ENCODE measurements at places on chromosomes 5 and 9.

DNA sequence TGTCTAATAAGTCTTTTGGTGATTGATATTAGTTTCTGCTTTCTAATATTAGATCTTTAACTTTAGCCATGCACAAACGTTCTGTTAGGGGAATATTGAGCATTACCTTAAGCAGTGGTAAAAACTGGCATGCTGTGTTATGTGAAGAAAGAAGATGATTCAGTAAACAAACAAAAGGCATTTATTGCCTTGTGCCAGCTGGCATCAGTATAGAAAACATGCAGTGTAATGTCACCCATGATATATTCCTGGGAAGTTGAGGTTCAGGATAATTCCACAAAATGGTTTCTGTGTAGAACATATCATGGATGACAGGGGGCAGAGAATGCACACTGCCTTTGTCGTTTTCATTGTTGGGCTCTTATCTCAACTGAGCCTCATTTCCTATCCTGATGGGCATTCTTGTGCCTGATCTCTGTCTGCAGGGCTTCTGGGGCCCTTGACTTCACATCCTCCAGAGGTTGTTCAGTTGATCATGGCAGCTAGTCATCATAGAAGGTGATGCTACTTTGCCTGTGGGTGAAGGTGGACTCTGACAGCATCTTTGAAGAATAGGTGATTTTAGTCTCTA is 24.2 kb downstream of the LRRTM2 start:
- no peak for DNase-seq

- DNase-seq: no peak
These were observed 6.2 kb downstream of the FRMPD1 start for GRCh38 chr9:37656936-37657335.

GRCh38 chr5:51652980-51653379 is 269.7 kb downstream of the ISL1 start:
- DNase-seq: no peak

DNA sequence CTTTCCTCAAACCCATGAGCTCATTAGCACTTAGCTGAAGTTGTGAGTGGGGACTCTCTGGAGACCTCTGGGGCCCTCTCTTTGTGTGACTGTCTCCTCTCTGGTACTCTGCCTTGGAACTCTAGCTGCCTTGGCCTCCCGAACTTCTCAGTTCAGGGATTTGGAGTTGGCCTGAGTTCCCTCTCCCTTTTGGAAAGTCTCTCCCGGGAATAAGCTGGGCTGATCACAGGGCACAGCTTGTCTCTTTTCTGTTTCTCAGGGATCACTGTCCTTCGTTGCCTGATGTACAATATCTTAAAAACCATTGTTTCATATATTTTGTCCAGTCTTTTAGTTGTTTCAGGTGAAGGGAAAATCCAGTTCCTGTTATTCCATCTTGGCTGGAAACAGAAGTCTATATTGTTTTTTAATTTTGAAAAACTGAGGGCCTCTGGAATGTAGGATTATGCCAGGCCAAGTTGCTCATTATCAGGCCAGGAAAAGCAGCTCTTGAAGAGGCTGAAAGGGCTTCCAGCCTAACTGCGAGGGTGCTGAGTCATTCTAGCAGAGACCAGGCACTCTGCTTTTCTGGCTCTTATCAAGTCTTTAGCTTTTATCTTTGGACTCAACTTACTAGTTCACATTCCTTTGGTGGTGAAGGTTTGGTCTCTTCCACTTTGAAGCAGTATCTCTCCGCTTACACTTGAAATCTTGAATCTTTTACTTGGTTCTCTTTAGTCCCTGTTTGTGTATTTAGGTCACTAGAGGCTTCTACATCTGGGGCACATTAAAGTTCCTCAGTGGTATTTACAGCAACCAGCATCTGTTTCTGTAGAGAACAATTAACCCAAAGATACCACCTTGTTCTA is 8.4 kb upstream of the RGS3 start:
- no peak for DNase-seq

DNA sequence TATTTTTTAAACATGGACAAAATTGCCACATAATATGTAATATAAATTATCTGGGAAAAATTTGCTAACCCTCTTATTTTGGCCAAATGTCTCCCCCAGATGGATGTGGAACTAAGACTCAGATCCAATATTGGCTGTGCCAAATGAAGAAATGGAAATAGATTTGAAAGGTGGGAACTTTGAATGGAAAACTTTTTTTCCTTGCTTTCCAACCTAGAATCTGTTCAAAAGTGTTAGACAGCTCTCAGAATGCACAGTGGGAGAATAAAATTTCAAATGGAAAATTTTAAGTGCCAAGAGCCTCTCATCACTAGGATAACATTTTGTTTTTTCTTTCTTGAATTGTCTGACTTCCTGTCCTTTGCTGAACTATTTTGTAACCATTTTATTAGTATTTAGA is 142.6 kb upstream of the GAS1 start:
- DNase-seq: no peak

DNA sequence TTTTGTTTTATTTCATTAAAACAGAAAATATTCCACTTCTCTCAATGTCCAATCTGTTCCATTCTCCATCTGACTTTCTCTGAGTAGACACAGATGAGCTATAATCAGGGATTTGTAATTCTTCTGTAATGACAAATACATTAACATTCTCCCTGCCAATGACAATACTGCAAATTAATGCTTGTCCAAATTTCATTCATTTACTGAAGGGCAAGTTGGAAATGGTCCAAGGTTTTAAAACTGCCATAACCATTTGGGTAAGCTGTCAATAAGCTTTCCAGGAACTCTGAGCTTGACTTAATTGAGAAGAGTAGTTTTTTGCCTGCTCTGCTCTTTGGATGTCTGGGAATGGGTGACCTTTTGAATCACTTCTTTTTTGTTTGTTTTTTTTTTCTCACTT is 253.5 kb downstream of the DMRTA1 start:
- DNase-seq: no peak

DNA sequence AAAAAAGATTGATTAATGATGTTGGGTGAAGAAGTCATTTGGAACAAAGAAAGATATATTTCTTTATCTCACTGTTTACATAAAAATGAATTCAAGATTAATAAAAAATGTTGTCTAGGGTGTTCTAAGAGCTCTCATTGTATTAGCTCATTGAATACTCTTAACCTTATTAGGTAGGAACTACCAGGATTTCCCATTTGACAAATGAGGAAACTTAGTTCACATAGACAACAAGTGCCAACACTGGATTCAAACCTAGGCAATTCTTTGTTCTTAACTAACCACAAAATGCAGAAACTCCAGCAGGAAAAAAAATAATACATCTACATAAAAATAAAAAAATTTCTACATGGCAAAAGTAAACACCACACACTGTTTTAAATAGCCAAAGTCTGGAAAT is 175.8 kb downstream of the RAPGEF6 start:
- no peak for DNase-seq

- no peak for DNase-seq
These were observed 197.7 kb downstream of the PRELID2 start for GRCh38 chr5:145637396-145637795.

DNA sequence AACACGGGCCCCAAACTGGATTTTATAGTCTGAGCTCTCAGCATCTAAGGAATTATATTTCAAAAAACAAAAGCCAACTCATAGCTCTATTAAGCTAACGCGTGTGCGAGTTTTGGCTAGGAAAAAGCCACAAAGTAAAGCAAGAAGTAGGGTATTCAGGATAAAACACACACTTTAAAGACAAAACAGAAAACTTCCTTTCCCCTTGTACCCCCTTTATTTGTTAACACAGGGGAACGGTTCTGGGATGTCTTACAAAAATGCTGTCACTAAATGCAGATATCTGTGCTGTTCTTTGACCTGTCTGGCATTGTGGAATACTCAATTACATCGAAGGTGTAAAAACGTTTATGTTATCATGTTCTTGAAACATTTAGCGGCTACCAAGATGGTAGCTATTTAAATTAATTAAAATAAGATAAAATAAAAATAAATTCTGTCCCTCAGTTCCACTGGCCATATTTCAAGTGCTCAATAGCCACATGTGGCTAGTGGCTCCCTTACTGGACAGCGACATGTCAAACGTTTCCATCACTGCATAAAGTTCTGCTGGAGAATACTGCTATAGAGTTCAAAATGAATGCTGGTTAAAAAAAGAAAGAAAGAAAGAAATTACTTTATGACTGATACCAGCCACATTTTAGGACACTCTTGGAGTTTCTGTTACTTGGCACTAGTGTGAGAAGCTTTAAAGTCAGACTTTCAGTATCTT is 7.2 kb upstream of the MEF2C start:
- DNase-seq: no peak

DNA sequence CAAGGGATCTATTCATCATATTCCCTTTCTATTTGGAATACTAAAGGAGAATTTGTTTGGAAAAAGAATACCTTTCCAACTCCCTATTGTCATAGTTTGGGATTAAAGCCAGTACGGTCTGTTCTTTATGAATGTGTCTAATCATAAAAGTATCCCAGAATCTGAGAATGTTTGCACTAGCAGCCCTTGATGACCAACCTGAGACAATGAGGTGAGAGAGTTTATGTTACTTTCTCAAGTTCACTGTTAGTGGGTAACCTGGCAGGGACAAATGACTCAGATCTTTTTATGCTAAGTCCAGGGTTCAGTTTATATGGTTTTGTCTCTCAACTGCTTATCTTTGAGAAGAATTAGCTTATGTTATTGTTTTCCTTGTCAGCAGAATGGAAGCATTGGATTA is 25.3 kb upstream of the TLR4 start:
- no peak for DNase-seq

DNA sequence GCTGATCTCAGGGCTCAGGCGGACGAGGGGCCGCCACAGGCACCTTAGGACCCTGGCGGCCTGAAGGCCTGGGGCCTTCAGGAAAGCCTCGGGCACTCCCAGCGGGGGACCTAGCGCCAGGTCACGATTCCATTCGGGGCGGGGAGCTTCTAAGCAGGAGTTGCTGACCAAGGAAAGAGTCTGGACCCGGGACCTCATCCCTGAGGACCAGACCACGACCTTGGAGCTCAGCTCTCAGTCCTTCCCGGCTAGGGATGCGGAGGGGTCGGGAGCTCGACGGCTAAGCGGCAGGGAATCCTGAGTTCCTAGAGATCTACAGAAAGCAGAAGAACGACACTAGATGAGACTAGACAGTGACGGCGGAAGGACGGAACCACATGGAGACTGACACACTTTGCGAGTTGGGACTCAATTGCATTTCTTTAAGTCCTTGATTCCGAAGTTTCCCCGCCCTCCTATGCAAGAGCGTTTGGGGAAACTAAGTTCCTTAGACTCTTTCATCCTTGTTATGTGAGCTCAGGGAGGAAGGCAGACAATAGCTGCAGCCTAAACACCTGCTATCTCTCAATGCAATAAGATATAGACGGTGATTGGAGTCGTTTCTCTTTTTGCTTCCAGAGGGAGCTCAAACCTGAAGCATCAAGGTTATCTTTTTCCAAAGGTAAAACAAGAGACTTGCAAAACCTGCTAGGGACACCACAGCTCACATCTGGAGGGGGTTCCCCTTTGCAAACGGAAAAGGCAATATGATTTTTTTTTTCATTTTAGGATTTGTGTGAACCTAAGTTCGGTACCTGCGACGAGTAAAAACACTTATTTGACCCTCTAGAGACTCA is 9.7 kb downstream of the NR2F1-AS1 start:
- no peak for DNase-seq

- no peak for DNase-seq
These were observed 312.1 kb upstream of the CDH18 start for GRCh38 chr5:20300110-20300509.

DNA sequence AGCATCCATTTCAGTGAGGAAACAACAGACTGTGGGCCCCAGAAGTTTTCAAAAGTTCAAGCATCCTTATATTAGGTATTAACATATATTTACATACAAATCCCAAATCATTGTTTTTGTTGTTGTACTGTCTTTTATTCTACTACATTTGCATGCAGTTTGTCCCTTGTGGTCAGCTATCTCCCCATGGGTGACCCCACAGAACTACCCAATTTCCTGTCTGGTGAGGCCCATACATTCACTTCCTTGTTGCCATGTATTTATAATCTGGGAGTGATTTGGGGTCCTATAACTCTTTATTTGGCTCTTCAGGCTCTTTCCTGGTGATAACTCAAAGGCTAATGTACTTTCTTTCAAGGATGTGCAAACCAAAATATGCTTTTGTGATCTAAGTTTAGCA is 3.3 kb upstream of the CD180 start:
- no peak for DNase-seq

GRCh38 chr5:11455505-11455904 is 448.7 kb downstream of the CTNND2 start:
- DNase-seq: no peak

DNA sequence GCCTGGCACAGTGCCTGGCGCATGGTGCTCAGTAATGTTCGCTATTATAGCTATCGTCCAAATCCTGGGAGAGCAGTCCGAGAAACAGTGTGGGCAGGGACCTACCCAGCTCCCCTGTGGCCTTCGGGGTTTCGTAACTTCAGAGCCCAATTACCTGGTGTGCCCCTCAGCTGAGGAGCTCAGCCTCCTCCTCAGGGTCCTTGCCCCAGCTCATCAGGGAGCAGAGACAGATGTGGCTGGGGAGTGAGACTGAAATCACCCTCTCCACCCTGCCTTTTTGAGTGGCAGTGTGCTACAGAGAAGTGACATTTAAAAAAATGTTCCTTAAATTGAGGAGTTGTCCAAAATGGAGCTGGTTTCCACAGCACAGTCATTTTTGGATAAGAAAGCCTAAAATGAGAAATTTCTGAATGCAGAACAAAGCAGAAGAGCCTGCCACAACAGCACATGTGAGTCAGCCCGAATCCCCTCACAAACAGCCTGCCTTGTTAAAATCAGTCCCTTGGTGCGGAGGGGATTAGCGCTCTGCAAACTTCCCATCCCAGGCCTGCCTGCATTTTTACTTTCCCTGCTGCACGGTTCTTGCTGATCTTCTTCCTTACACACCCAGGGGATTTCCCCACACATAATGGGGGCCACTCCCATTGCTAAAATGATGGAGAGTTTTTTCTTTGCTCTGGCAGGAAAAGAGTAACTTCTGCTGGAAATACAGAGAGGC is 78.1 kb upstream of the PITX1 start:
- no peak for DNase-seq

DNA sequence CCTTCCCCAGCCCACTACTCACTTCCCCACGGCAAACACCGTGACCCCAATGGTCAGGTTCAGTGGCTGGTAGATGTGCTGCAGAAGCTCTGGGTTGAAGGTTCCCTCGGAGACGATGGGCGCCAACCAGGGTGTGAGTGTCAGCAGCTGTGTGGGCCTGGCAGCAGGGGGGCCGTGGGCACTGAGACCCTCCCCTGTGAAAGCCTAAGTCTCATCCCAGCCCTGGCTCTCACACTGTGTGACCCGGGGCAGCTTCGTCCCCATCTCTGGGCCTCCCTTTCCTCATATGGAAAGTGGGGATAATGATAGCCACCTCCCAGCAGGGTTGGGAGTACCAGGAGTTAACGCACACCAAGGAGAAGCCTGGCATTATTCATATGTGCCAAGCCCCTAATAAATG is 8.6 kb downstream of the GBGT1 start:
- no peak for DNase-seq

GRCh38 chr5:56511326-56511841 is 278.3 kb upstream of the ANKRD55 start:
- DNase-seq: no peak

- DNase-seq: no peak
These were observed 418.0 kb downstream of the SPATA31D1 start for GRCh38 chr9:82406456-82407085.
